Germinal center (tissue), 1 donor: ENCODE measurements at places on chromosomes 5 and 9.

DNA sequence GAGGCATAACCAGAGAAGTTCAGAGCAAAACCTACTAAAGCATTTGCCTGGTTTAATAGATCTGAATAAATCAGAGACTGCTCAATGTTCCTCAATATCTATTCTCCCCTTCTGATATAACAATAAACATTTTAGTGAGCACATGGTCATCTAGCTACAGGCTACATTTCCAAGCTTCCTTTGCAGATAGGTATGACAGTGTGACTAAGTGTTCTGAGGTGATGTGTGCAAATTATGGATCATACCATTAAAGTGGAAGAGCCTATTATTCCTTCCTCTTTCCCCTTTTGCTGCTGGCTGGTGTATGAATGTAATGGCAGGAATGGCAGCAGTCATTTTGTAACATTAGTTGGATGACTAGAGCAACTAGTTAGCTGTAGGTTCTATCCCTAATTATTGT, 285.8 kb upstream of the RASA1 start:
- DNase-seq: no peak

- DNase-seq: no peak
These were observed 224.1 kb downstream of the ESM1 start for GRCh38 chr5:54761213-54761701.

- no peak for DNase-seq
These were observed 6.8 kb upstream of the DENND4C start for GRCh38 chr9:19223724-19224123.

DNA sequence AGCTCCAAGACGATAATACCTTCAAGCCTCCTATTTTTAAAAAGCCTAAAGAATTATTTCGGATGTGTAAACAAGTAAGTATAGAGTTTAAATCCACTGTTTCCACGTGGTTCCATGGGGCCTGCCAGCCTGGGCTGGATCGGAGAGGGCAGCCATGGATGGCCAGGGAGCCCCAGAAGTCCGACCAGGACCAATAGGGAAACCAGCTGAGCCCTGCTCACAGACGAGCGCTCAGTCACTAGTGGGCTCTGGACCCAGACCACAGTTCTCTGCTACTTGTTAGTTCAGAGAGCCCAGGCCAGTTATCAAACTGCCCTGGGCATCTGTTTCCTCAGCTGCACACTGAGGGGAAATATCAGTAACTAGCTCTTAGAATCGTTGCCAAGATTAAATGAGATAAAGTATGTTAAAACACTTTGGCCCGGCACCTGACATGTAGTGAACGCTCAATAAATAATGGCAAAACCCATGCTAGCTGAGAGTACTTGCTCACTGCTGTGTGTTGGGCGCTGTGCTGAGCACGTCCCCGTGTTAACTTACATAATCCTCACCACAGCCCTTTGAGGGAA, 124.8 kb downstream of the RGS3 start:
- DNase-seq: no peak

DNA sequence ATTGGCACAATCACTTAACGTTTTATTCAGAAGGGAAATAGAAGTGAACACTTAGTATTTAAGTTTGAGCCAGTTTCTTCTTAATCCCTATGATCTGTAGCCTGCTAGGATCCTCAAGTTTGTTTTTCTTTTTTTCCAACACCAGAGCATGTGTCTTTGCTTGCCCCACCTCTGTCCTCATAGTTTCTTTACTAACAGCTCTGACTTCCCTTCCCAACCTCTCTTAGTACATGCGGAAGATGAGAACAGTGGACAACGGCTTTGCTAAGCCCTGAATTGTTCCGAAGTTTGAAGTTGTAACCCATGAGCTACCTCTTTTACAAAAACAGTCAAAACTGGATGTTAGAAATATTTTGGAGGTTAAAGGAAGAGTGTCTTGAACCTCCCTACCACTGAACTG, 61.7 kb upstream of the TAF11L2 start:
- no peak for DNase-seq

DNA sequence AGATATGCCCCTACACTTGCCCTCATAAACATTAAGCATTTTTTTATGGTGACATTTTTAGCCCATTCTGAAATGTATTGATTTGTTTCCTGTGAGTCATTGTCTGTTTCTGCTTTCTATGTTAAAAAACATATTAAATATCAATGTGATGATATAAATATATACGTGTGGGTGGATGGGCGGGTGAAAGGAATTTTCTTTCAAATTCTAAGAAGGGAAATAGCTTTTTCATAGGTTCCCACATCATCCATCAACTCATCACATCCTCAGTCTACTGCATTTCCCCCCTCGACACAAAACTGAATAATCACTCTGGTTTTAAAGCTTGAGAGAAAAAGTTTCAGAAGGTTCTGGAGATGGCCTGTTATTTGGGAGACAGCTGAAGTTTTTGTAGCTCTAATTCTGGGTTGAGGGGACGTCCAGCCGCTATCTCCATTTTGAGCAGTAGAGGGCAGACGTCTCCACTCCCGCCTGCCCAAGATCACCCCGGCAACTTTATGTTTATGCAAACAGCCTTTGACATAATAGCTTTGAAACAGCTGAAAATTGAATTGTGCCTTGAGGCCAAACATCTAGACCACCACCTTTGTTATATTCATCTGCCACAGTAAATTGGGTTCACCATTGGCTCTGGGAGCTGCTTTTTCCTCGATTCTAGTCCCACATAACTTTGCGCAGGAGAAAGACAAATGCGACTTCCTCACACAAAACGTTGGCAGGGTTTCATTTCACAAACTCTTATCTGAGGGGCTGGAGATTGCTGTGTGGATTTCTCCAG, 216.2 kb upstream of the CLINT1 start:
- DNase-seq: peak; percentile 70

DNA sequence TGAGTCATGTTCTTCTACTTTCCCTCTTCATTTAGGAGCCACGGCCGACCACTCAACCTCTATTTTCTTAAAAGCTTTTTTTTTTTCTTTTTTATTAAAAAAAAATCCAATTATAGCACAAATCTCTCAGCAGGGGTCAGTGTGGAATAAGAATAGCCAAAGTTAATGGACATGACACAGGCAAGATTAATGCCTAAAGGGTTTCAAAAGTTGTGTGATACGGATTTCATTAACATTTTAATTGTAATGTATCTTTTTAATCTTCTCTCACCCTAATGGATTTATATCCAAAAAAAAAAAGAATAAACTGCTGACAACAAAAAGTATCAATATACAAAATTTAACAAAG, 5.4 kb downstream of the NACC2 start:
- DNase-seq: no peak

DNA sequence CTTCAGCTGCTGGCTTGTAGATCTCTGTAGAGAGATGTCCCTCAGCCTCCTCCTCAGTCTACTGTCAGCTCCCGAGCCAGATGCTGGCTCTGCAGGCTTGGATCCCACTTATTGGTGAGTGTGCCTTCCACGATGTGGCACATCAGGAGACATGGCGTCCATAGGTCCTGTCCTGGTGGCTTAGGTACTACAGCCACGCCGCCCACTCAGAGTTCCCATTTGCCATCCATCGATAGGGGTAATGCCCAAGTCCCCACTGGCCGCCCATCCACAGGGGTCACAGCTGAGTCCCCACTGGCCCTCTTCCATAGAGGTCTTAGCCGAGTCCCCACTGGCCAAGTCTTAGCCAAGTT, 17.3 kb downstream of the EXOC3 start:
- DNase-seq: no peak

DNA sequence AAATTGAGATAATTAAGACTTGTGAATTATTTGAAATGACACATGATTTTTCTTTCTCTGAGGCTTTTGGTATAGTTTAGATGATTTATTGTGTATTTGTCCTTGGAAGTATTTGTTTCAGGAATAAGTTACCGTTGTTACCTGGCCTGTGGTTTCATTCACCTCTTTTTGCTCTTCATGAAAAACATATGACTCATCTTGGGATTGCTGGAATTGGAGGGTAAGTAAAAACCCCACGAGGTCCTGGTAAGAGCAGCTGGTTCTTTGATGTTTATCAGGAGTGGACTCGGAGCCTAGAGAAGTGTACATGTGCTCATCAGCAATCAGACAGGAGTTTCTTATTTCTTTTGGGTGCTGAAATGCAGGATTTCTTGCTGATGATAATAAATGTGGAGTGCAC, 275.3 kb downstream of the PSAT1 start:
- DNase-seq: no peak

GRCh38 chr5:96200641-96201040, 232.4 kb downstream of the PCSK1 start:
- DNase-seq: no peak

- peak; percentile 83 for DNase-seq
These were observed 75.5 kb downstream of the SGCD start for GRCh38 chr5:156402387-156402921.

DNA sequence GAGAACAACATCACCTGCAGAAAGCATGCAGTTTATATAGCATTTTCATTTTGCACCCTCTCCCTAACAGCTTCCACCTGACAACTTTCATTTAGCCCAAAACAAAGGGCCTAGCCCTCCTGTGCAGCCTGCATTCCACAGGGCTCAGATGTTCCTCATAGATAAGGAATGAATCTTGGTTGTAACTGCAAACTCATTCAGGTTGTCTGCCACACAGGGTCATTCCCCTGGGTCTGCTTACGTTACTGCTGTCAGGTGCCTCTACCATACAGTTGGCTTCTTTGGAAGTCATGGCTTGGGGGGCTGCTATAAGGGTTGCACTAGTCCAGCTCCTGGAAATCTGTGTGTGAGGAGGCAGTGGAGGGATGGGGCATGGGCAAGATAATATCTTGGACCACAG, 2.7 kb upstream of the DCP2 start:
- no peak for DNase-seq

GRCh38 chr5:146208916-146209522, 5.6 kb downstream of the RBM27 start:
- DNase-seq: no peak

- DNase-seq: no peak
These were observed 244.2 kb downstream of the EBF1 start for GRCh38 chr5:158855510-158855909.

DNA sequence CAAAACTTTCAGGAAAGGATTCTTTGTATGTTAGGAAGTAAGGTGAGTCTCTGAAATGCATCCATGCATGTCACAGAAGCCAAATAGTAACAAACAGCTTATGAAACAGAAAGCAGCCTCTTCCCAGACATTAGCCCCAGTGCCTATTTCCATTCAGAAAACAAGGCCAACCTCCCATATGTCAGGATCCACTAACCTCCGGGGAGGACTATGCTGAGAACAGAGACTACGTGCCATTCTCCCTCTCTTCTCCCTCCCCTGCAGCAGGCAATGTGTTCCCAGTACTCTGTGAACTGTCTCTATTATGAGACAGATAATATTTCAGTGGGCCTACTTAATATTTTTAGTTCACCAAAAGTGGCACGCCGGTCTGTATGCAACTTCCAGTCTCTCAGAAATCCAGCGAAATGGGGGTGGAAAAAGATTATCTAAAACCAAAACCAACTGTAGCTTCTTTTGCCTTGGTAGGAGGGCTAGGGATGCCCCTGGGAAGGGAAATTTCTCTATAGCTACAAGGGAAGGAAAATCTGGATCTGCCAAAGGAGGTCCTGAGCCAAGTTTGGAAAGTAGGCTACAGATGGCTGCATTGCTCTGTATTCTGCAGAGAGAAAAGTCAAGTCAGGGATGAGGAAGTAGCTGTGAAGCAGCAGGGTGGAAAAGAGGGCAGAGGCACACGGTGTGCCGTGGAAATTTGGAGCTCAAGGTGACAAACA, 42.0 kb downstream of the VLDLR start:
- DNase-seq: no peak

DNA sequence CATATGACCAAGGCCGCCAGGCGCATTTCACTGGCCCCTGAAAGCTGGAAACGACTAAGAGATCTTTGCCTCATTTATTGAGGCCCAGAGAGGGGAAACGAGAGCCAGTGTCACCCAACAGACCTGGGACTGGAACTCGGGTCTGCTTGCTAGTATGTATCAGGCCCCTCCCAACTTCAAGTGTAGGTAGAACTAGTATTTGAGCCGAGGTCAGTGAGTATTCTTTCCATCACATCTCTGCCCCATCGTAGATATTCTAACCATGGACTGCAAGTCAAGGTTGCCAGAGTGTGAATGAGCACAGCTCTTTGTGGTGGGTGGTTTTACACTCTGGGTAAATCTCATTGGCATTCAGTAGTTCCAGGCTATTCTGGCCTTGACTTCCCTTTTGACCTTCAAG, 42.2 kb downstream of the GPR107 start:
- no peak for DNase-seq

DNA sequence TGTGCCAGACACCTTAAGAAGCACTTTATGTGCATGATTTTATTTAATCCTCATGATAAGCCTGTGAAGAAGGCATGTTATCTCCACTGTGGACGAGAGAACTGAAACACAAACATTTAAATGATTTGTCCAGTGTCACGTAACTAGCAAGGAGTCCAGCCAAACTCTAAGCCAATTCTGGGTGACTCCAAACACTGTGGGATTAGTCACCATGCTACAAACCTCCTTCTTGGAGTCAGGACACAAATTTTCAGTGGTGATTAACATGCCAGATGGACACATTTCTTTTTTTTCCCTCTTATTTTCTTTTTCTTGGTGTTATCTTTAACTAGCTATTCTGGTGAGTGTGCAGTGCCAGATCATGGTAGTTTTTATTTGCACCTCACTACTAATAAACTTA, 316.8 kb downstream of the NDUFS4 start:
- DNase-seq: no peak

DNA sequence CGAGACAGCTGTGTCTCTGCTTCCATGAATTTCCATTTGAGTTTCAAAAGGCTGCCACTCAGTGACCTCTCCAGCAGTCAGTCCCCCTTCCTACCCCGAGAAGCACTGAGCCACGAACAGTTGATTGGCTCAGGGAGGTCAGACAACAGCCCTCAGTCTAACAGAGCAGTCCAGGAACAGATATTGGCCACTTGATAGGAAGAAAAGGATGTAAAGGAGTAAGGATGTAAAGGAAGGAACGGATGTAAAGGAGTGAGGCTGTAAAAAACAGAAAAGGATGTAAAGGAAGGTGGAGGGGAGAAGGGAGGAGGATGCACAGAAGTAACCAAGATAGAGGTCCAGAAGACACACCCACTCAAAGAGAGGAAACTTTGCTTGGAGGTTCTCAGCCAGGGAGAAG, 3.2 kb upstream of the NR4A3 start:
- no peak for DNase-seq

GRCh38 chr9:123893831-123894460, 36.0 kb downstream of the DENND1A start:
- DNase-seq: no peak

DNA sequence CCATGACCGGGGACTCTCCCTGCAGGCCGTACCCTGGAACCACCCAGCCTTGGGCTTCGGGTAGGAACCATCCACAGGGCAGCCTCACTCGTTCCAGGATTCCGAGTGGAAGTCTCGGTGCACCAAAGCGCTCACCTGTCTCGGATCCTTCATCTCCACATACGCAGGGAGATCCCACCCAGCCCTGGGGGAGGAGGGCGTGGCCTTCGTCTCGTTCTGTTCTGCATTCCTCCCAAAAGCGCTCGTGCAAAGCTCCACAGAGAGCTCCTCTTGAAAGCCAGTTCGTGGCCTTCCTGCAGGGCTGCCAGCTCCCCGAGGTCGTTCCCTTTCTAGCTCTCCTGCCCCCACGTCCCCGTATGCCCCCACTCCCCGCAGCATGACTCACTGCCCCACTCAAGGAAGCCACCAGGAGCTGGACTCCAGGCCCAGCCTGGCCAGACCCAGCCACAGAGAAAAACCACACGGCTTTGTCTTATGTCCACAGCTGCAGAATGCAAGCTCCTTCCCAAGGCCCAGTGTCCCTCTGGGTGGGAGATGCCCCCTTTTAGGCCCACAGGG, 65.0 kb upstream of the SARDH start:
- DNase-seq: no peak

- DNase-seq: no peak
These were observed 3.6 kb upstream of the OTULINL start for GRCh38 chr5:14577971-14578370.
